DMS 273 treated with DMSO at 0.1 percent for 48 hours (cell line): ENCODE measurements at places on chromosomes 6 and 20.

- DNase-seq: no peak
Measured at GRCh38 chr6:92690997-92691599, 728.3 kb downstream of the EPHA7 start.

GRCh38 chr20:16158976-16159286 is 414.3 kb downstream of the KIF16B start:
- DNase-seq: no peak

GRCh38 chr6:41535766-41536165 is 10.4 kb upstream of the FOXP4 start:
- DNase-seq: no peak

DNA sequence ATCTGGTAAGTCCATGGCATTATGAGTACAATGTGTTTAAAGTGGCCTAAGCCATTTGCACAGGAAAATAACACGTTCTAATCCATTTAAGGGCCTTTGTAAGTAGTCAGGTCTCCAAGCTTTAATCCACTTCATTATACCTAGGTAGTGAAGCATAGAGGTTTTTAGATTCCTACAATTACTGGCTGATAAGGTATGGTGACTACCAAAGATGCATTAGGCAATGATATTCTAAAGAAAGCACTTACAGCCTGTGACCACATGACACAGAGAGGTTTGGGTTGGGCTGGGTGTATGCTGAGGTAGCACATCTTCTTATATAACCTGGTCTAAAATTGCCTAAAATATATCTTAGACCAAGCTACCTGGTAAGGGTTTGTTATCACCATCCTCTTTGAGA is 504.4 kb downstream of the TFAP2B start:
- no peak for DNase-seq

DNA sequence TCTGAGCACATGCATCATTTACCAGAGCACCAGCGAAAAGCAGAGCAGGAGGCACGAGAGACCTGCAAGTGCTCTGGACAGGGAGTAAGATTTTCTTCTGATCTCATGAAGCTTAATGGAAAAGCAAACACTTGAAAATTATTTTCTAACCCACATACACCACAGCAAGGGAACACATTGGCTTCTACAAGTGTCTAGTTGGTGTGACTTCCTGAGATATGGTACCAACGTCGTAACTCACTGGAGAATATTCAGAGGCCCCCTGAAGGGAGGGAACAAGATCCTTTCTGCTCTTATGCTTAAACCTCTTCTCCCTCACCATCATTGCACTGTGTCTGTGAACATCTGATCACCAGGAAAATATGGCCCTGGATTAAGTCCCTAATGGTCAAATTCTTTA is 48.6 kb downstream of the PSMB1 start:
- DNase-seq: no peak

- no peak for DNase-seq
Measured at GRCh38 chr6:40799296-40800140, 212.4 kb upstream of the LRFN2 start.

DNA sequence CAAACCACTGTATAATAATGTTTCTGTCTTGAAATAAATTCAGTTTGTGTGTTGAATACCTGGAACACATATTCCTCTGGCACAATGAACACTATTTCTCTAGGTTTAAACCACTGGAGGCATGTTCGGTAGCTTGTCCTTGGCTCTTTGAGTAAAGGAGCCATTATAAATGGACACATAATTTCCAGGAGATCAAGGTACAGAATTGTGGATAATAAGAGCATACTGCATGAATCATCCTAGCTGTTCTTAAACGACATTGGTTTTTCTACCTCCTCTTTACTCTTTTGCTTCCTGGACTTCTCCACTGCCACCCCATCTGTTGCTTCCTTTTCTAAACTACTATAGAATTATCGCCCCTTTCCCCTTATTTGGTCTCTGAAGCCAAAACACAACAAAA is 1.2 kb downstream of the CENPW start:
- no peak for DNase-seq

DNA sequence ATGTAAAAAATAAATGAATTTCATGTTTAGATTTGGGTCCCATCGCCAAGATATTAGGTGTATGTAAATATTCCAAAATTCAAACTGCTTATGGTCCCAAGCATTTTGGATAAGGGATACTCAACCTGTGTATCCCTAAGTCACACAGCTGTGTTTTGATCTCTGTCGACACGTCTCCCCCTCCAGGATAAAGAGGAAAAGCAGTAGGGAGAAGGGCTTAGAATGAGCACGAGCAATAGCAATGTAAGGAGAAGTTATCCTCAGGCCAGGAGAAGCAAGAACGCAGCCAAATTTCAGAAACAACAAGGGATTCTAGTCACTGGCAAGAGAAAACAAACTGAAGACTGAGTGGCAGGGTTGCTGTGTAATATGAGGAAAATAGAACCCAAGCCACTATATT is 181.2 kb downstream of the AIG1 start:
- no peak for DNase-seq

- DNase-seq: no peak
Measured at GRCh38 chr20:31706607-31707257, 15.9 kb downstream of the BCL2L1 start.

GRCh38 chr20:57189713-57190112 is 76.7 kb downstream of the BMP7 start:
- no peak for DNase-seq

DNA sequence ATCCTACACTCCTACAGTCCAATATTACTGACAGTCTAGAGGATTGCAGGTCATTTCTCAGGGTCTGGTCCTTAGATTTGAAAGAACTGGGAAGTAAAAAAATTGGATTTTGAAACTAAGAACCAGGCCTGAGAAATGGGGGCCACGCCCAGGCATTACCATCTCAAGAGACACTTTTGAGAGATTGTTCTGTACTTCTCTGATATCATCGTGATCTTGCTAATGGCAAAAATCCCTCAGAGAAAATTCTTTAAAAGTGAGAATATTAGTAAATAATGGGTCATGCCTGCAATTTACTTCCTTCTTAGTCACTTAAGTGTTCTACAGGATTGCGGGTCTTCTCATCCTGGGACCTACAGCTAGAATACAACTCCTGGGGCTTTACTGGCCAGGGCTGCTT is 42.0 kb upstream of the HIVEP1 start:
- no peak for DNase-seq
